Endothelial cell of umbilical vein (primary cell): ENCODE measurements at places on chromosomes 7 and 10. TPM values are rescaled to one million over a fixed set of nuclear protein-coding genes. Genes with fewer than 3 reads are reported as not detected.

DNA sequence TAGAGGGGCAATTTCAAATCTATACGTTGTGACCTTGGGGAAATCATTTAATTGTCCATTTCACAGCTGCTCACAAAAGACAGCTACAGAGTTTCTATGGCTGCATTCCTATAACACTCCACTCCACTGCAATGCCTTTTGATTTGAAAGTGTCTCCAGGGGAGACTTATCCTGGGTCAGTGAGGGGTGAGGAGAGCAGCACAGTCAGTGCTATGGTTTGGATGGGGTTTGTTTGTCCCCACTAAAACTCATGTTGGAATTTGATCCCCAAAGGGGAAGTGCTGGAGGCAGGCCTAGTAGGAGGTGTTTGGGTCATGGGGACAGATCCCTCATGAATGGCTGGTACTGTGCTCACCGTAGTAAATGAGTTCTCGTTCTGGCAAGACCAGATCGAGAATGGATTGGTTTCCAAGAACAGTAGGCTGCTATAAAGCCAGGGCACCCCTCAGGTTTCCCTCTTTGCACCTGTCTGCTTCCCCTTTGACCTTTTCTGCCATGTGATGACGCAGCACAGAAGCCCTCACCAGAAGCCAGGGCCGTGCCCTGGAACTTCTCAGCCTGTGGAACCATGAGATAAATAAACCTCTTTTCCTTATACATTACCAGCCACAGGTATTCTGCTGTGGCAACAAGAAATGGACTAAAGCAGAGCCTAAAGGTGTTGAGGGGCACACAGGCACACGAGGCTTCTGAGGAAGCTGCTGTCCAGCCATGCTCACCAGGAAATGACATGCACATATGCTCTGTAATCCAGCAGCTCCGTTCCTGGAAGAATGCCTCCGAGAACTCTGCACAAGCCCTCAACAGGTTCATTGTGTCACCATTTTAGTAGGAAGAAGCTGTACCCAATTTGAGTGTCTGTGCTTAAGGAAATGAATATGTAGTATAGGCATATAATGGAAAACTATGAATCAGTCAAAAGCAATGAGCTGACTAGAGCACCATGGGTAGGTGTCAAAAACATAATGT lies 5.0 kb upstream of the PAPOLB start:
- no peaks in the 10 kb centered on the region for H3K36me3 ChIP-seq
- H3K27me3 ChIP-seq = peaks cover 4% of the 10 kb centered on the region
- H3K4me3 ChIP-seq = no peak overlapping the region
- H3K27ac ChIP-seq = no peak overlapping the region
- no peak for DNase-seq

Gene TIAL1
- 150 and 154 TPM in 2 replicates for total RNA-seq

Gene PON1
- not detected in 2 replicates for total RNA-seq

DNA sequence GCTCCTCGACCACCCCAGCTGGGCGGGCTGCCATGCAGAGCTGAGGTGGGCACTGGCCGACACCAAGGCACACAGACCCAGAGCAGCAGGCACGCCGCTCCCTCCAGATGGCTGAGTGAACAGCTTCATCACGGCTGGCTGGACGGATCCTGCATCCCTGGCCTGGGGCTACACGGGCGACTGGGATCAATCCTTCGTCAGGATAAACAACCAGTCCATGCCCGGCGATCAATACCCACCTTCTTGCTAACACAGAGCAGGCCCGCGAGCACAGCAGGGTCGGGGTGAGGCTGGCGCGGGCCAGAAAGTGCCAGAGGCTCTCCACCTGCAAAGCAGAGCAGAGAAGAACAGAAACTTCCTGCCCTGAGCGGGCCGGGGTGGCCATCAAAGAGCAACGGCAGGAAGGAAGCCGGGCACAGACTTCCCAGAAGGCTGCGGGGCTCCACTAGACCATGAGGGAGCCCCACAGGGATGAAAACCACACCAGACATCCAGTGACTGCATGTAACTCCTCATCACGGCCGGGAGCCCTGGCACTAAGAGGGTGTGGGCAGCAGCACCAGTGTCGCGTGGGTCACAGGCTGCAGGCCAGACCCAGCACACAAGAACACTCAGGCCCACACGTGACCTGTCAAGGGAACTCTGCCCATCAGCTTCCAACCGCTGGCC lies 166.4 kb downstream of the MAD1L1 start:
- no peak overlapping the region for H3K4me3 ChIP-seq
- H3K4me1 ChIP-seq = peaks cover 6% of the 10 kb centered on the region
- DNase-seq = no peak
